ENCODE measurements at places on chromosomes 1 and 21. TPM values are rescaled to one million over a fixed set of nuclear protein-coding genes. Genes with fewer than 3 reads are reported as not detected.
A peak's percentile ranks its signal among the peaks of the same experiment; 100 is the strongest.

DNA sequence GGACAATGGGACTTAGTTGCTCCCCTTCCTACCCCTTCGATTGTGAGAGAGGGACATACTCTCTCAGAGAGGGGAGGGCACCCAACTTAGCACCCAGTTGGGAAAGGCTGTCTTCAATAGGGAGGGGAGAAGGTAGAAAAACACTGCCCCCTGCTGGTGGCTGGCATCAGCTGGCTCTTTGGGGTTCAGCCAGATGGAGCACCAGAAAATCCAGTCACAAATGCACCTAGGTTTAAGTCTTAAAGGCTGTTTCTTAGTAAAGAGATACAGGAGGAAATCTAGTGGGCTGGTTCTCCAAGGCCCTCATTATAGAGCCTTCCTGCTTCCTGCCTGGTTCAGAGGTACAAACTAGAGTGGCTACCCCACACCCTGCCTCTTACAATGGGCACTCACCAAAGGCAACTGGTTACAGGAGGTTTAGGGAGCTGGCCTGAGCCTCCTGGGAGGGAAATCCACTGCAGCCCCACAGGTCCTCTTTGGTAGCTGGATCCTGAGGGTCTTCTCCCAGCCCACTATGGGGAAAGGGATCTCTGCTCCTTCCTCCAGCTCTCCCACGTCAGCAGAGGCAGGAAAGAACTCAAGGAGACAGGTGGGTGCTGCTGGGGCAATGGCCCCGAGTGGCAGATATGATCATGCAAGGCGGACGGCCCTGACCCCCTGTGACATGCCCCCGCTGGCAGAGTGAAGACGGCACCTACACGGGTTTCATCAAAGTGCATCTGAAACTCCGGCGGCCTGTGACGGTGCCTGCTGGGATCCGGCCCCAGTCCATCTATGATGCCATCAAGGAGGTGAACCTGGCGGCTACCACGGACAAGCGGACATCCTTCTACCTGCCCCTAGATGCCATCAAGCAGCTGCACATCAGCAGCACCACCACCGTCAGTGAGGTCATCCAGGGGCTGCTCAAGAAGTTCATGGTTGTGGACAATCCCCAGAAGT lies 28.3 kb downstream of the EIF2D start:
- peak; percentile 79 for DNase-seq

- DNase-seq = no peak
Measured at GRCh38 chr1:189563784-189564183, 913.9 kb downstream of the BRINP3 start.

- no peak for DNase-seq
Measured at GRCh38 chr1:70738624-70739023, 309.0 kb downstream of the PTGER3 start.

- DNase-seq = no peak
Measured at GRCh38 chr1:176543360-176544129, 80.6 kb downstream of the PAPPA2 start.

- no peak for DNase-seq
Measured at GRCh38 chr1:204571631-204572030, 55.4 kb downstream of the MDM4 start.

- no peak for DNase-seq
Measured at GRCh38 chr1:109838838-109839240, 71.8 kb upstream of the CSF1 start.

DNA sequence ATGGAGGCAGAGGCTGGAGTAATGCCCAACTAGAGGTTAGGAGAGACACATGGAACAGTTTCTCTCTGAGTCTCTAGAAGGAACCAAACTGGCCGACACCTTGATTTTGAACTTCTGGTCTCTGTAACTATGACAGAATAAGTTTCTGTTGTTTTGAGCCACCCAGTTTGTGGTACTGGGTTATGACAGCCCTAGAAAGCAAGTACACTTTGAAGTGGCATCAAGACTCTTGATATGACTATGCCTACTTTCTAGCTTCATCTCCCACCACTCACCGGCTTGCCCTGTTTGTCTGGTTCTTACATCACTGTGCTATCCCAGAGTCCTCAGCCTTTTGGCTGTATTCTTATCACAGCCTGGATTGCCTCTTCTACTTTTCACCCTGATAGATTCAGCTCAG lies 230.3 kb upstream of the USP24 start:
- DNase-seq = no peak

Gene AMPD1
- total RNA-seq = not detected

Gene RIMS3
- total RNA-seq = 6.9 TPM

Gene MPZ
- 9.5 TPM for total RNA-seq

Gene RER1
- 140 TPM for total RNA-seq

Gene RGS1
- 15.3 TPM for total RNA-seq

Measured in activated naive CD8-positive, alpha-beta T cell treated with anti-CD3 and anti-CD28 coated beads, Interleukin-2, amount 10 ng/mL, durations not matched to agents 7 days and 5 days (primary cell).